Left cardiac atrium (tissue), 4 donors: ENCODE measurements at places on chromosomes 11 and 22. TPM values are rescaled to one million over a fixed set of nuclear protein-coding genes. Genes with fewer than 3 reads are reported as not detected.

Gene LRRC75B
- total RNA-seq: 4.2 TPM

Gene RAG2
- total RNA-seq: not detected

Gene CREB3L1
- total RNA-seq: 28.0 TPM

Gene KCNA4
- 0.94 TPM for total RNA-seq

Gene DGAT2
- 81.2 TPM for total RNA-seq

Gene MISFA
- total RNA-seq: 6.6 TPM

Gene RAC2
- total RNA-seq: 6.4 TPM

Gene IRAG1
- 9.7 TPM for total RNA-seq

Gene HPX
- 1.0 TPM for total RNA-seq

Gene FAU
- total RNA-seq: 651 TPM

Gene OR4X2
- total RNA-seq: not detected

Gene OR51I1
- not detected for total RNA-seq

Gene VPS26B
- total RNA-seq: 29.4 TPM

Gene OR4C12
- total RNA-seq: not detected

Gene CRYBB3
- total RNA-seq: not detected

Gene SCGB1C1
- not detected for total RNA-seq

Gene MYO18B
- 71.6 TPM for total RNA-seq

Gene SLC22A12
- not detected for total RNA-seq

Gene TSGA10IP
- not detected for total RNA-seq

Gene SOX6
- total RNA-seq: 13.6 TPM

Gene CFAP300
- 0.74 TPM for total RNA-seq

Gene FXYD2
- total RNA-seq: 1.9 TPM

Gene TRIOBP
- total RNA-seq: 83.5 TPM

Gene ARHGAP20
- total RNA-seq: 2.5 TPM

Gene TMPRSS13
- 0.15 TPM for total RNA-seq

Gene AGBL2
- total RNA-seq: not detected

Gene LRP5
- 53.4 TPM for total RNA-seq

Gene INPP5J
- total RNA-seq: 13.3 TPM

Gene CALCB
- total RNA-seq: not detected

Gene CCND1
- total RNA-seq: 150 TPM

Gene SLC35F2
- total RNA-seq: 5.3 TPM

Gene APOBEC3H
- not detected for total RNA-seq

Gene OR10A2
- not detected for total RNA-seq

Gene BCO2
- total RNA-seq: 53.3 TPM

Gene KCNK4
- not detected for total RNA-seq

Gene PANX3
- total RNA-seq: not detected

Gene ZFPL1
- total RNA-seq: 26.2 TPM

Gene EHBP1L1
- total RNA-seq: 53.4 TPM

Gene ELFN2
- not detected for total RNA-seq
